ENCODE measurements at places on chromosomes 5 and 9. TPM values are rescaled to one million over a fixed set of nuclear protein-coding genes. Genes with fewer than 3 reads are reported as not detected.

Gene PCDHA3
- 0.11 TPM for total RNA-seq

Gene CREBRF
- 45.4 TPM for total RNA-seq

Gene PCDHB8
- total RNA-seq = 0.52 TPM

Gene LHFPL2
- total RNA-seq = 292 TPM

Gene CARTPT
- total RNA-seq = not detected

Gene UGT3A1
- not detected for total RNA-seq

Gene CCDC112
- total RNA-seq = 2.5 TPM

Gene APBA1
- 14.1 TPM for total RNA-seq

Gene IFNA13
- not detected for total RNA-seq

Gene FBN2
- total RNA-seq = 108 TPM

Gene GADD45G
- 0.52 TPM for total RNA-seq

Gene SARDH
- 4.1 TPM for total RNA-seq

Gene MLLT3
- 7.7 TPM for total RNA-seq

Gene SPINK5
- total RNA-seq = not detected

Gene EPB41L4A
- total RNA-seq = 13.9 TPM

Gene TAF1L
- under 0.01 TPM for total RNA-seq

Gene DMRT3
- total RNA-seq = not detected

Gene GPR150
- not detected for total RNA-seq

Gene SPINK13
- 1.4 TPM for total RNA-seq

Gene SPAAR
- 0.26 TPM for total RNA-seq

Gene SEMA6A
- 0.39 TPM for total RNA-seq

Gene FAM221B
- total RNA-seq = not detected

Gene CYLC2
- total RNA-seq = not detected

Gene F2RL2
- not detected for total RNA-seq

Data from articular chondrocyte of knee joint (primary cell).